ENCODE measurements at places on chromosomes 12 and 14.

- DNase-seq, result no peak
Measured at GRCh38 chr12:43072431-43072830, 479.6 kb downstream of the ADAMTS20 start.

DNA sequence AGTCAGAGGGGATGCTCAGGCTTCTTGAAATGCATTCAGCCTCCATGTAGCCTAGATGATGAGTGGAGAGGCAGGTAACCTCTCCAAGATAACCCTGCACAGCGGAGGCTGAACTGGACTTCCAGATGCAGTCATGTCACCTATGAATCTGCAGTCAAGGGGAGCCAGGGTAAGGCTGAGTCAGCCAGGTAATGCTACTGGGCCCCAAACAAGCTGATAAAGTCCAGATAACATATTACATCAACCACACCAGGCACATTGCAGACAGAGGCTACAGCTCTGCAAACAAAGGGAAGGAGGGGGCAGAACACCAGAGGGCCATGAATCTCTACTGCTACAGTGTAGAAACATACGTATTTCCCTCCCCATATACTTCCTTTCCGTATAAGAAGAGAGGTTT lies 14.0 kb downstream of the RNASE9 start:
- no peak for DNase-seq

DNA sequence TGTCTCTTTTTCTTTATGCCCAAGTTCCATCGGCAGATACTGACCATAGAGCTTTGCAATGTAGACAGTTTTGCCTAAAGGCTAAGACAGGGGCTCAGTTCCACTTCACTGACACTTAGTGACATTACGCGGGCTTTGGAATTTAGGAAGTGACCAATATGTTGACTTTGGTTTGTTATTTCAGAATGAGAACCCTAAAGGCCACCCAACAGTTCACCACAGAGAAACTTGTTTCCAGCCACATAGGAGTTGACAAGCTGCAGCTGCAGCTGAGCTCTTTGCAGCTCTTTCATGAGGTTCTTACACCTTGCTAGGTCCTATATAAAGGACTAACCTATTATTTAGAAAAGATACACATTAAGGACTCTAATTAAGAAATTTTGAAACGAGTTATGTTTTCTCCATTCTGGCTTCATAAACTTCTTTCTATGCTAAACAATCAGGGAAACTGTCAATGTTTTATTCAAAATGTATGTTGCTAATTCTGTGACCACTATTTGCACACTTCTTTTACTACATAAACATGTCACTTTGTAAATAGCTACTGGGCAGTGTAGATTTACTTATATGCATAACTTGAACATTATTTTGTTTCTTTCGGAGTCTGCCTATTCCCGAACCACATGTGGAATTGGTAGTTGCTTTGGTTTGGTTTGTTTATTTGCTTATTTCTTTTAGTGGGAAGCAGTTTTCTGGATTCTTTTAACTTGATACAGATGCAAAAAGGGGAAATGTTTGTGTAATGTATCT lies 18.5 kb upstream of the KLRD1 start:
- no peak for DNase-seq

GRCh38 chr12:64627771-64628170 lies 17.5 kb downstream of the RASSF3 start:
- no peak for DNase-seq

DNA sequence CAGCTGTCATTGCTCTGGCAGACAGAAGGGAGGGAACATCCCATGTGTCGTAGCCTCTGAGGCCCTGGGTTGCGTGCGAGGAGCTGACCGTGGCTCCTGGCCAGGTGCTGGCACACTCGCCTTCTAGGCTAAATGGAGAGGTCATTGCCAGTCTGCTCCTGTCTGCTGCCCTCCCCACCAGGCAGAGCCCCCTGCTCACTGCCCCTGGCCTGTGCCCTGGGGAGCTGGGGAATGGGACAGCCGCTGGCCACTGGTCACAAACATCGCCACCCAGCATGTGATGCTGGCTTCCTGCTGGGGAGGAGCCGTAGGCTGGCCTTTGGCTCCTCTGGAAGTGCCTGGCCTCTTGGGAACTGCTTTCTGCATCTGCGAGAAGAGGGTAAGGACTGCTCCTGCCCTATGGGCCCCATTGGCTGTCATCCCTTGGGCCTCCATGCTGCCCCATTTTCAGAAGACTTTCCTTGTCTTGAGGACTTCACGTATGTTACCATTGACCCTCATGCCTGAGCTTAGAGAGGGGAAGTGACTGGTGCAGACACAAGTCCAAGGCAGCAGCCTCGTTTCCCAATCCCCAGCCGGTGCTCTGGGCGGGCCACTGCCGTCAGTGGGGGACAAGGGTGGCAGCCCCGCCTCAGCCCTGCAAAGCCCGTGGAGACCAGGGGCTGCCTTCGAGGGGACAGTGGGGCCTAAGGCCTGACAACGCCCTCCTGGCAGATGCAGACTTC lies 2.0 kb upstream of the TNFAIP2 start:
- no peak for DNase-seq

- DNase-seq, result no peak
Measured at GRCh38 chr14:103206023-103206481, 82.8 kb downstream of the TNFAIP2 start.

GRCh38 chr14:54804538-54805041 lies 98.0 kb downstream of the GCH1 start:
- DNase-seq, result no peak

GRCh38 chr14:52918486-52918885 lies 32.4 kb downstream of the FERMT2 start:
- DNase-seq, result peak; percentile 67

DNA sequence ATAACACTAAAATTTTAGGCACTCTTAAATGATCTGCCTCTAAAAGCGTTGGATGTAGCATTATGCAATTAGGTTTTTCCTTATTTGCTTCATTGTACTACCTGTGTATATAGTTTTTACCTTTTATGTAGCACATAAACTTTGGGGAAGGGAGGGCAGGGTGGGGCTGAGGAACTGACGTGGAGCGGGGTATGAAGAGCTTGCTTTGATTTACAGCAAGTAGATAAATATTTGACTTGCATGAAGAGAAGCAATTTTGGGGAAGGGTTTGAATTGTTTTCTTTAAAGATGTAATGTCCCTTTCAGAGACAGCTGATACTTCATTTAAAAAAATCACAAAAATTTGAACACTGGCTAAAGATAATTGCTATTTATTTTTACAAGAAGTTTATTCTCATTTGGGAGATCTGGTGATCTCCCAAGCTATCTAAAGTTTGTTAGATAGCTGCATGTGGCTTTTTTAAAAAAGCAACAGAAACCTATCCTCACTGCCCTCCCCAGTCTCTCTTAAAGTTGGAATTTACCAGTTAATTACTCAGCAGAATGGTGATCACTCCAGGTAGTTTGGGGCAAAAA lies 4.1 kb downstream of the CDKN1B start:
- no peak for DNase-seq

DNA sequence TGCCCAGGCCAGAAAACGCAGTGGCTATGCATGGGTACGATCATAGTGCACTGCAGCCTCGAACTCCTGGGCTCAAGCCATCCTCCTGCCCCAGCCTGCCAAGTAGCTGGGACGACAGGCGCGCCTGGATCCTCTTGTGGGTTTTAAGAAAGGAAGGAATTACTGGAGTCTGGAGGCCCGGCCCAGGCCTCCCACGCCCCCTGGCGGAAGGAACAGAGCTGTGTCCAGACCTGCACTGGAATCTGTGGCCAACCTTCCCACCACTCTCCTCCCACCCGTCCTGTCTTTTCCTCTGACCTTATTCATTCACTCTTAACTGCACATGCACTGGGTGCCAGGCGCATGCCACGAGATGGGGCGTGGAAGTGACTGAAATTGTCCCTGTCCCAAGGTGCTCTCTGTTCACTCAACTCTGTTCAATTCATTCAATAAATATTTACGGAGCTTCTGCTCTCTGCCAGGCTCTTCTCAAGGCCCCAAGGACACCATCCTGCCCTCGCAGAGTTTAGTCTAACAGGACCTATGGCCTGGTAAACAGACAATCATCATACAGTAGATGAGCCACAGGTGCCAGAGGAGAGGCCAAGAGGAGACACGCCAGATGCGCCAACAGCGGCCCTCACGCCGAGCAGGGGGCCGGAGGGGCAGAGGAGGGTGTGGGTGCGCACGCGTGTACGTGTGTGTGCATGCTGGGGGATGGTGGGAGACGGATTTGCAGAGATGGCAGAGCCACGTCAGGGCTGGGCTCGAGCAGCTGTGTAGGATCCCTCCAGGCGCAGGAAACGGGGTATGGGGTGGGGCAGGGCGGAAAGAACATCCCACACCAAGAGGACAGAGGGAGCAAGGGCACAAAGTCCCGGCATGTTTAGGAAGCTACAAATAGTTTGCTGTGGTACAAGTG lies 13.7 kb upstream of the TMEM106C start:
- DNase-seq, result no peak
